ENCODE measurements at places on chromosomes 12 and 14.
A peak's percentile ranks its signal among the peaks of the same experiment; 100 is the strongest.

DNA sequence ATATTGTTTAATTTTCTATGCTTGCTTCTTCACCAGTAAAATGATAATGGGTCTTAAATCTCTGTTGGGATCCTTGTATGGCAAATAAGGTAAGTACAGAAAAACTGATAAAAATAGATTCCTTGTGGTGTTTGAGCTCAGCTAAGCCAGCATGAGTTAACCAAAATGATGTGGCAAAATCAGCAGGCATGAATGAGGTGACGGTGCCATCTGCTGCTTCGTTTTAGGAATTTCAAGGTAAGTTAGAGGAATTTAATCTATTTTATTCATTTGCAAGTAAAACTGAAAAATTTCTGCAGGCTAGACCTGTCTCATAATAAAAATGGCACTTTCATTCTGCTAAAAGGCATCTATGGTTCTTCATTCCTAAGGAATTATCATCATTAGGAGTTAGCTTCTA is 10.0 kb upstream of the CLEC7A start:
- no peak overlapping the region for H3K27ac ChIP-seq
- H3K4me3 ChIP-seq, result no peak overlapping the region
- no peaks in the 10 kb centered on the region for H3K4me1 ChIP-seq
- no peaks in the 10 kb centered on the region for H3K27me3 ChIP-seq

GRCh38 chr12:24945845-24946244 is 3.1 kb downstream of the BCAT1 start:
- no peak overlapping the region for H3K27ac ChIP-seq
- no peak overlapping the region for H3K4me3 ChIP-seq
- no peaks in the 10 kb centered on the region for H3K27me3 ChIP-seq
- no peaks in the 10 kb centered on the region for H3K4me1 ChIP-seq
- no peak for DNase-seq

DNA sequence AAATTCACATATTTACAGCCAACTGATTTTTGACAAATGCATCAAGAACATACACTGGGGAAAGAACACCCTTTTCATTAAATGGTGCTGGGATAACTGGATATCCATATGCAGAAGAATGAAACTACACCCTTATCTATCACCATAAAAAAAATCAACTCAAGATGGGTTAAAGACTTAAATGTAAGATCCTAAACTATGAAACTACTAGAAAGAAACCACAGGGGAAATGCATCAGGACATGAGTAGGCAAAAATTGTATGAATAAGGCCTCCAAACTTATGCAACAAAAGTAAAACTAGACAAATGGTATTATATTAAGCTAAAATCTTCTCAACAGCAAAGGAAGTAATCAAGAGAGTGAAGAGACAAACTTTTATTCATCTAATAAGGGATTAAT is 242.6 kb downstream of the CPNE8 start:
- DNase-seq, result no peak
- no peak overlapping the region for H3K27ac ChIP-seq
- H3K4me3 ChIP-seq, result no peak overlapping the region
- H3K36me3 ChIP-seq, result no peaks in the 10 kb centered on the region
- H3K4me1 ChIP-seq, result no peaks in the 10 kb centered on the region

DNA sequence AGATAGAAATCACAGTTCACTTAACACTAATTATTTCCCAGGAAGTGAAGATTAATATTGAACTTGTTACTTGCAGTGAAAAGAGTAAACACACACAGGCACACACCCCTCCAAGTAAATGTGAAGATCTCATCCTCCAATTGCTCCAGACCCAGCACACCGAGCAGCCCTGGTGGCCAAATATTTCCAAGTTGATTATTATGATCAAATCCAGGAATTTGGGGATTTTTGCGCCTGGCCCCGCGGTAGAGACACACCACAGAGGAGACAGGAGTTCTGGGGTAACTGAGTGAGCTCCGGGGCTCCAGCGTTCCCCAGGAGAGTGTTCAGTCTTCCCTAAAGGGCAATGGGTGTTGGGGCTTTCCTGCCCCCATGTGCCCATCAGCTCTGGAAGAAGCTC is 431.5 kb downstream of the BCL11B start:
- no peaks in the 10 kb centered on the region for H3K27me3 ChIP-seq
- H3K4me1 ChIP-seq, result no peaks in the 10 kb centered on the region
- no peaks in the 10 kb centered on the region for H3K36me3 ChIP-seq
- H3K27ac ChIP-seq, result no peak overlapping the region

DNA sequence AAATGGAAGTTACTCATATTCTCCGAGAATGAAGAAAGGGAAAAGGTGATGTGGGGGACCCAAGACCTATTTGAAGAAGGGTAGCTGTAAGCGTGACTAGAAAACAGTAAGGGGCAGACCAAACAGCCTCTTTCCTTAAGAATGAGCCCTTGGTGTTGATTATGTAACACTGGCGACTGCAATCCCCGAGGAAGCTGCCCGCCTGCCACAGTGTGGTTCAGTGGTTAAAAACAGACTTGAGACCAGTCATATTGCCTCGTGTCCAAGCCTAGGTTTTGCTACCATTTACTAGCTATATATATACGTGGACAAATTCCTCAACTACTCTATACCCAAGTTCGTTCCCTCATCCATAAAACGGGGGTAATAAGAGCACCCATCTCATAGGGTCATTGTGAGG is 49.1 kb downstream of the SSPN start:
- H3K36me3 ChIP-seq, result no peaks in the 10 kb centered on the region
- no peaks in the 10 kb centered on the region for H3K27me3 ChIP-seq
- H3K4me3 ChIP-seq, result no peak overlapping the region
- DNase-seq, result no peak
- peaks cover 2% of the 10 kb centered on the region for H3K4me1 ChIP-seq
- H3K27ac ChIP-seq, result no peak overlapping the region

- no peak overlapping the region for H3K27ac ChIP-seq
- peaks cover 2% of the 10 kb centered on the region for H3K27me3 ChIP-seq
- H3K36me3 ChIP-seq, result no peaks in the 10 kb centered on the region
- no peak for DNase-seq
- no peak overlapping the region for H3K4me3 ChIP-seq
- H3K4me1 ChIP-seq, result no peaks in the 10 kb centered on the region
Observed at GRCh38 chr12:107244584-107244983, 151.2 kb upstream of the CRY1 start.

DNA sequence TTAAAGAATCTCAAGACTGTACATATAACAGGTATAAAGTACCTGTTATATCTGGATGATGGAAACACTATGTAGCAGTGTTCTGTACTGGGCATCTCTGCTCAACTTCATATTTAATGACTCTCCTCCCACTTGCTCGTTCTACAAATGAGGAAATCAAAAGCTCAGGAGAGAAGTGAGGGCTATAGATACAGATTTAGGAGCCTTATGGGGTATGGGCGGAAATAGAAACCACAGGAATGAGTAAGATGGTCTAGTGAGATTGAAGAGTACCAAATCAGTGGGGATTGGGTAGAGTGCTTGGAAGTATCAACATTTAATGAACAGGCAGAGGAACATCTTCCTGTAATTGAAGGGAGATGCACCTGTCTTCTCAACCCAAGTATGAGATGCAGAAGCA is 23.8 kb upstream of the POLR3B start:
- DNase-seq, result no peak
- peaks cover 7% of the 10 kb centered on the region for H3K36me3 ChIP-seq
- no peaks in the 10 kb centered on the region for H3K4me1 ChIP-seq
- H3K4me3 ChIP-seq, result no peak overlapping the region
- no peak overlapping the region for H3K27ac ChIP-seq

- H3K4me3 ChIP-seq, result no peak overlapping the region
- peaks cover 1% of the 10 kb centered on the region for H3K27me3 ChIP-seq
- no peaks in the 10 kb centered on the region for H3K36me3 ChIP-seq
- H3K27ac ChIP-seq, result no peak overlapping the region
- DNase-seq, result no peak
Observed at GRCh38 chr14:104537613-104537988, 42.0 kb upstream of the C14orf180 start.

DNA sequence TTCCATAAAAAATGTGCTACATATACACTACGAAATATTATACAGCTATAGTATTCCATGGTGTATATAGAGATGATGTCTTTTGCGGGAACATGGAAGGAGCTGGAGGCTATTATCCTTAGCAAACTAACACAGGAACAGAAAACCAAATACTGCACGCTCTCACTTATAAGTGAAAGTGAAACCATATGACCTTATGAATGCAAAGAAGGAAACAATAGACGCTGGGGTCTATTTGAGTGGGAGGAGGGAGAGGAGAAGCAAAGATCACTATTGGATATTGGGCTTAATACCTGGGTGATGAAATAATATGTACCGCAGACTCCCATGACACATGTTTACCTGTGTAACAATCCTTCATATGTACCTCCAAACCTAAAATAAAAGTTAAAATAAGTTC is 142.8 kb downstream of the LRFN5 start:
- no peaks in the 10 kb centered on the region for H3K4me1 ChIP-seq
- no peak for DNase-seq
- H3K27me3 ChIP-seq, result no peaks in the 10 kb centered on the region
- no peak overlapping the region for H3K4me3 ChIP-seq

DNA sequence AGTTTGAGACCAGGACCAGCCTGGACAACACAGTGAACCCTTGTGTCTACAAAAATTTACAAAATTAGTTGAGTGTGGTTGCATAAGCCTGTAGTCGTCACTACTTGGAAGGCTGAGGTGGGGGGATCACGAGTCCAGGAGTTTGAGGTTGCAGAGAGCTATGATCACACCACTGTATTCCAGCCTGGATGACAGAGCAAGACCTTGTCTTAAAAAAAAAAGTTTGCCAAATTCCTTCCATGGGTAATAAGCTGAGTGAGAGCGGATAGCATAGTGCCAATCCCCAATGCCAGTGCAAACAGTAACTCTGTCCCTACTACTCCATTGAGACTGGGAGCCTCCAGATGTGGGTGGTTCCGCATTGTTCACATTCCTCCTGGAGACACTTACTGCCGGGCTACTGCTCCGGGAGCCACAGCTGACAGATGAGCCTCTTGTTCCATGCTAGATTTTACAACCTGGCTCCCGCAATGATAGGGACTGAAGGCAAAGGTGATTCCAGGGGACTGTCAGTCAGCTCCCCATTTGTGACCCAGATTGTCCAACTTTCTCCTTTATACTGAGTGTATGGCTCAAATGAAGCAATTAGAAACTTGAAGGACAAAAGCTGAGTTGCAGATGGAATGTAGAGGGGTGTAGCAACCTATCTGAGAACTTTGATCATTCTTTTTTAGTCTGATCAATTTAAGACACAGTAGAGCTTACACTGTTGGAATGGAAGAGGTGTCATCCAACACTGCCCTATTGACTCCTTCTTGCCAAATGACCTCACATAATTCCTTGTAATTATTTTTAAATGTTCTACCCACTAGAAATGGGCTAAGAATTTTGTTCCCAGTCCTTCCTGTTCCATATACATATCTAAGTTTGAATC is 13.4 kb upstream of the FRMD6 start:
- H3K27ac ChIP-seq, result peak overlapping the region; percentile 46
- H3K4me1 ChIP-seq, result peaks cover 4% of the 10 kb centered on the region
- DNase-seq, result no peak

DNA sequence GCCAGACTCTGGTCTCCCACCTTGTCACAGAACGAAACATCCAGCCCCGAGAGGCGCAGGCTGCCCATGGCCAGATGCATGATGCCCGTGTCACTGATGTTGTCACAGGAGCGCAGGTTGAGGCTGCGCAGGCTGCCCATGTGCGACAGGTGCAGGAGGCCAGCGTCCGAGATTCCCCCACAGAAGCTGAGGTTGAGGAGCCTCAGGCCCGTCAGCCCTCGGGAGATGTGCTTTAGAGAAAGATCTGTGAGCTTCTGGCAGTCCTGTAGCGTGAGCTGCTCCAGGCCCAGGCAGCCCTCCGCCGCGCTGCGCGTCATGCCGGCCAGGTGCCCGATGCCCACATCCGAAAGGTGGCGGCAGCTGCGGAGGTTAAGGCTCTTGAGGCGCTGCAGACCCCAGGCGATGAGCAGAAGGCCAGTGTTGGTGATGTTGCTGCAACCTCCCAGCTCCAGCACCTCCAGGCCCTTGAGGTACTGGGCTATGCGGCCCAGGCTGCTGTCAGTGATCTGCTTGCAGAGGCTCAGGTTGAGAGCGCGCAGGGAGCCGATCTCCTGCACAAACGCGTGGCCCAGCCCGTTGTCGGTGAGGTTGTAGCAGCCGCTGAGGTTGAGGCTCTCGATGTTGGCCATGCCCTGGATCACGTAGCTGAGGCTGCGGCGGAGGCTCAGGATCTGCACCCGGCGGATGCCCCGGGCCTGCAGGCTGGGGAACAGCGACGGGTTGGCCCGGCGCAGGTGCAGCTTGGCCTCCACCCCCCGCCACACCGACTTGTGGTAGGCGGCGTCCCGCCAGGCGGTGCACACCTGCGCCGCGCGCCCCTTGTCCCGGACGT is 991 bp downstream of the FBXL14 start:
- peak; percentile 83 for DNase-seq
- H3K4me1 ChIP-seq, result peaks cover 3% of the 10 kb centered on the region
- no peak overlapping the region for H3K27ac ChIP-seq
- H3K4me3 ChIP-seq, result peak overlapping the region; percentile 70
- H3K36me3 ChIP-seq, result no peaks in the 10 kb centered on the region

GRCh38 chr14:26180221-26180620 is 417.6 kb downstream of the NOVA1 start:
- H3K4me3 ChIP-seq, result no peak overlapping the region
- H3K36me3 ChIP-seq, result no peaks in the 10 kb centered on the region
- no peaks in the 10 kb centered on the region for H3K27me3 ChIP-seq
- no peak overlapping the region for H3K27ac ChIP-seq
- DNase-seq, result no peak

DNA sequence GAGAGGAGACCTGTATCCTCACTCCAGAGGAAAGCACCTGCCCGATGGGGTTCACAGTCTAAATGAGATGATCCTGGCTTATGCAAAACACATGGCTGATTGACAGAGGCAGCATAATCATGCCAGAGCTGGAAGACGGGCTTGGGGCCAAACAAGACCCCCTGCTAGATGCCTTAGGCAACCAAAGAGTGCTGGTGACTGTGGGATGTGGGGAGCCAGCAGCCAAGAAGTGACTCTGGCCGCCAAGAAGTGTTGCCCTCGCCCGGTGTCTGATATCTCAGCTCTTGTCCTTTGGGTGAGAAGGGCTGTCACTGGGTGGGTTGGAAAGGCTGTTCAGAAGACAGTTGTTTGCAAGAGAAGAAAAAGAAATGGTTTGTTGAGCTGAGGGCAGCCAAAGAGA is 56.7 kb downstream of the PLEKHG3 start:
- H3K4me1 ChIP-seq, result peaks cover 2% of the 10 kb centered on the region

DNA sequence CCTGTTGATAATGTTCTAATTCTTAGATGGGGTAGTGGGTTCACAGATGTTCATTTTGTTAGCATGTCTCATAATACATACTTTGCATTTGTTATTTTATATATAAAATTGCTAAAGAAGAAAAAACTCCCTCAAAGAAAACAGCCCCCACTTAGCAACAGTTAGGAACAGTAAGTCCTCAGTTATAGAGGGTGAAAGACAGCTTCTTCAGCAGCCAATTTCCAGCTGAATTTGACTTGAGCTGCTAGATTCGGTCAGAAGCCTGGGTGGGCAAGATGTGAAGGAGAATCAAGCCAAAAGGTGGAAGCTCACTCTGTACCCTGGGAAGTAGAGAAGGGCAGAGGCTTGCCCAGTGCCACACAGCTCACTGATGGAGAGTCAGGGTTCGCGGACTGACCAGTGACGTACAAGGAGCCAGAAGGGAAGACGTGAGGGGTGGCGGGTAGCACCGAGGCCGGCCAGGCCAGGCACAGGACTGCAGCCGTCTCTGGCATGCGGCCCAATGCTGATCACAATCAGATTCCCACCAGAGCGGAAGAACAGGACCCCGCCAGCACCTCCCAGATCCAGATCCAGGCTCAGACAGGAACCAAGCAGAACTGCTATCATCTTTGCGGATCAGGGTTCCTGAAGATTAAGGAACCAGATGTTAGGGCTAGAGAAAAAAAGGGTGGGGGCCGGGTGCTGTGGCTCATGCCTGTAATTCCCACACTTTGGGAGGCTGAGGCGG is 30.4 kb upstream of the VWF start:
- no peaks in the 10 kb centered on the region for H3K27me3 ChIP-seq
- H3K27ac ChIP-seq, result no peak overlapping the region
- DNase-seq, result peak; percentile 66
- no peaks in the 10 kb centered on the region for H3K36me3 ChIP-seq
- H3K4me3 ChIP-seq, result no peak overlapping the region
- H3K4me1 ChIP-seq, result no peaks in the 10 kb centered on the region
